ENCODE measurements at places on chromosomes 2 and 18.

GRCh38 chr18:62715759-62716615 is 646 bp downstream of the PHLPP1 start:
- DNase-seq: peak; percentile 45

DNA sequence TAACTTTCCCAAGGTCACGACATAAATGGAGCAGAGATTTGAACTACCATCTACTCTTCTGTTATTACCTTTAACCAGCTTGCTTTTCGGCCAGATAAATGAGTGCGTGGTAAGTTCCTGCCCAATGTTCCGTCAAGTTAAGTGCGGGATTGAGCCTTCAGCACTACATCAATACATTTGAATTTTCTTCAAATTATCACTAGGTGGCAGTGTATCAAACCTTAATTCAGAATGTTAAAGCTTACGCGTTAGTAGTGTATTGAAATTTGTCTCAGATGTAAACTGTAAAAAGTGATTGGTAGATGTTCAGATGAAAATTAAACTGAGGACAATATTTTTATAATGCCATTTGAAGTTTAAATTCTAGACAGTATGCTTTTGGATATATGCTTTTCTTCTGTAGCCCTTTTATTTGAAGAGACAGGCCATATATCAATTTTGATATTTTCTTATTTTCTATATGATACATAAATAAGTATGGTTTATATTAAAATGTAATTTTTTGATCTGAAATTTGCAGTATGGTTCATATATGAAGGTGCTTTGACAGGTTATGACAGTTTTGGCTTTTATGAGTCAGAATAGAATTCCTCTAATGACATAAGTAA is 681.3 kb downstream of the ADCYAP1 start:
- DNase-seq: no peak

DNA sequence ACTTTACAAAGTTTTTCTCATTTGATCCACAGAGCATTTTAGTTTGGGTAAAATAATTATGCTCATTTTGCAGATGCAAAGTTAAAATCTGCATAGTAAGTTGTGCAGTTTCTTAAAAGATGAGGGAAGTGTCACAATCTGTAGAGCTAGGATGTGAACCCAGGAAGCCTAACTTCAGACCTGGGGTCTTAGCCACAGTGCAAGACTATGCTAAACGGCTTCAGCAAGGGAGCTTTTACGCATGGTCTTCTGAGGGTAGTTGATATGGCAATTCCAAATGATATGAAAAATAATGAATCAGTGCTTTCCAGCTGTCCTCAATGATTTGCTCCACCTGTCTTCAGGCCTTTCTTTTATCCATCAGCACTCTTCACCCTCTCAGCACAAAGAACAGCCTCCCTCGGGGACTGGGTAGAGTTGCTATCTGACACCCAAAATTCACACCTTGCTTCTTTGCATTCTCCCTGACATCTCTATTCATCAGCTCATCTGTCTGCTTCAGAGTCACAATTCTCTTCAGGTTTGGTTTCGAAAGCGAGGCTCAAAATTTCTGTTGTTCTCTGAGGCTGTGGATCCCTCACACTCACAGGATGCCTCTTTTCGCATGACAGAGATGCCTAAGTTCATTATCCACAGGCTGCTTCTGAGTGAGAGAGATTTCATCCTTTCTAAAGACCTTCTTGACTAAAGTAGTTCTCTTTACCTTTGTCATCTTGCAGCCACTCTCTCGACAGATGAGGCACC is 302.5 kb downstream of the NRXN1 start:
- no peak for DNase-seq

DNA sequence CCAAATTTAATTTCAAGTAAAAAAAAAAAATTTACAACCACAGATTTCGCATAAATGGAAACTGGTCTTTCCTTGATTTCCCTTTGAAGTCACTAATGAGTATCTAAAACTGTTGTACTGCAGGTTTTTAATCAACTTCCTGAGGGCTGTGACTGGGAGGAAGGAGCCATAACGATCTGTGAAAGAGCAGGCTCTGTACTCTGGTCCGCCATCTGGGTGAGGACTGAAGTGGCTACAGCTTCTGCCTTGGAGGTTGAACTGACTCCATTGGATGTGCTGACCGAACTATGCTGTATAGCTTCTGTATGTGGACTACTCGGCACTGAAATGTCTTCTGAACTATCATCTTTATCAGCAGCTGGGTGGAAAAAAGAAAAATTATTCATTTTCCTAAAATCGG is 69.3 kb upstream of the CHN1 start:
- DNase-seq: no peak

GRCh38 chr2:62248226-62248625 is 52.3 kb downstream of the B3GNT2 start:
- DNase-seq: no peak

DNA sequence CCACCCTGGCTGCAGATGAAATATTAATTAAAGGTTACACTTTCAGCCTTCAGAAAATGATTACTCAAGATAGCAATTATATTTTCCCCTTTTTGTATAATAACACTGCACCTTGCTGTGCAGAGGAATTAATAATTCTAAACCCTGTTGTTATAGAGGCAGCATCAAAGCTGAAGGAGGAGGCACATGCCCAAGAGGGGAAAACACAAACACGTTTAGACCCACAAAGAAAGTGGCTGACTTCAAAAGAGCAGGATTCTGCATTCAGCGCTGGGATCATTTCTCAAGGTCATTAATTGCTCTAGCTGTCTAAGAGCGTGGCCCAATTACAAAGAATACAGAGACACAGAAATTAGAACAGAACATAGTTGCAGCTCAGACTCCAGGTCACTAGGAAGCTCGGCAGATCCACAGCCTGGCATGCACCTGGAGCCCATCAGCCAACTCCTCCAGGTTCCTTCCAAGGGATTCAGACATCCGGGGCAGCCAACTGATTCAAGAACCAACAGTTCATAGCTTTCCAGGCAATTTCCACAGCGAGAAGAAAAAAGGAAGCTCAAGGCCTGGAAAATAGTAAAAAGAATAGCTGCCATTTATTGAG is 102.3 kb upstream of the ID2 start:
- no peak for DNase-seq

GRCh38 chr2:198622986-198623730 is 818.8 kb downstream of the PLCL1 start:
- no peak for DNase-seq

DNA sequence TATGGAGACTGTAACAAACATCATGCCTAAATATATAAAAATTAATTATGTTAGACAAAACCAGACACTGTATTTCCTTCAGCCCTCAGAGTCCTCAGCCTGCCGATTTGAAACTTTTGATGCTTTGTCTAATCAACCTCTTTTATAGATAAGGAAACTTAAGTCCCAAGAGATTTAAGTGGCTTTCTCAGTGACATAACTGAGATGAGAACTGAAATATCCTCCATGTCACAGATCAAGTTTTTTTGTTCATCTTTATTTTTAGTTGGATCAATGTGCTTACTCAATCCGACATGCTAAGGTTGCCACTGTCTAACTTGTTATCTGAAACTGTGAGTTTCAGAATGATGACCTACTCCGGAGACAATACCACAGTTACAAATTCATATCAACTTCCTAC is 72.3 kb downstream of the BARD1 start:
- no peak for DNase-seq

Data from activated CD4-positive, alpha-beta T cell treated with anti-CD3 and anti-CD28 coated beads for 4 hours (primary cell).